ENCODE measurements at places on chromosomes 16 and 17. TPM values are rescaled to one million over a fixed set of nuclear protein-coding genes. Genes with fewer than 3 reads are reported as not detected.

Gene HSPB9
- total RNA-seq: not detected

DNA sequence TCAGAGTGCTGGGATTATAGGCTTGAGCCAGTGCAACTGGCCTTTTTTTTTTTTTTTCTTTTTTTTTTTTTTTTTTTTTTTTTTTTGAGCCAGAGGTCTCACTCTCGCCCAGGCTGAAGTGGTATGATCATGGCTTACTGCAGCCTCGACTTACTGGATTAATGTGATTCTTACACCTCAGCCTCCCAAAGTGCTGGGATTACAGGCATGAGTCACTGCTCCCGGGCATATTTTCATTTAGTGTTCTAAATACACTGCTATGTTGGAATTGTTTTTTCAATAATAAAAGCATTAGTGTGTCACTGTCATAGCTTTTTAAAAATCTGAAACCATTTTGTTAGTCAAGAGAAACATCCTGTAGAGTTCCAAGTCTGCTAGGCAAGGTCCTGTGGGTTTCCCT is 40.3 kb downstream of the NDE1 start:
- no peak for DNase-seq

Gene TAT
- not detected for total RNA-seq

DNA sequence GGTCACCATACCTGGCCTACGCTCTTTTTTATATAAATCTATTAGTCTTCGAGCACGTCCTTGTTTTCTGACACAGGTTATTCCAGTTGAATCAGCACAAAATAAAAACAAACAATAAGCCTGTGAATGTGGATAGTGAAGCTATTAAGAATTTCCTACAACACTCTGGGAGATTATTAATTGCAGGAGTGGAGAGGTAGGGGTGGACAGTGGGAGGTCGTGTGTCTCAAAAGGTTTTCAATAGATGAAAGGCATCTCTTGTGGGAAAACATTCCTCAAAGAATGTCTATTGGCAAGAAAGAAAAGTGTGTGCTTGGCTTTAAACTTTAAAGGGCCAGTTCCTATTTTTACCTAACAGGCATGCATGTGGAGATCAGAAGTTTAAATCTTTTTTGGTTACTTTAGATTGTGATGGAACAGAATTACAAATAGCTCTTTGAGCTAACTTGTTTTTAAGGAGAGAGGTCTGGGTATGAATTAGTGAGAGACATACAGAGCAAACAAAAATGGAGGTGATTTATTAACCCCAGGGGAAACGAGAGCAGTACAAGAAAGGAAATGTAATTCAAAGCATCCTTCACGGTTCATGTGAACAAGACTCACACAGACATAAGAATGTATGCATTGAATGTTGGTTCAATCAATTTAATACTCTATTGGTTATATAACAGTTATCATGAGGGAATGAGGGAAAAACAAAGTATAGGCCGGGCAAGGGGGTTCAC is 9.0 kb downstream of the SMYD4 start:
- no peak for DNase-seq

GRCh38 chr16:61042737-61043136 is 993.5 kb downstream of the CDH8 start:
- no peak for DNase-seq

DNA sequence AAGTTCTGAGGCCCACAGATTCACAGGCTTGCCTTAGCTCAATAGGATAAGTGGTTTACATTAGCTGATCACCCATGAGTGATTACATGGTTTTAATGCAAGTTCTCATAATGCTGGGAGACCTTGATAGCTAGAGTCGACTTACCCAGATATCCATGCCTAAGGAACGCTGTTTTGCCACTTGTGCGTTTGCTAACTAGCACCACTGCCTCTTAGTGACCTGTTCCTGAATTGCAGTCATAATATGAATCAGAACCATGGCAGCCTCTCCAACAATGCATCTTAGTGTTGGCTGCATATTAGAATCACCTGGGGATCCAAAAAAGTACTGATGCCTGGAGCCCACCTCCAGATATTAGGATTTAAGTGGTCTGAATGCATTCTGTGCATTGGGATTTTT is 251.1 kb upstream of the CDH5 start:
- DNase-seq: no peak

- no peak for DNase-seq
Measured at GRCh38 chr17:10993126-10993525, 155.2 kb upstream of the PIRT start.

Measured in esophagus squamous epithelium (tissue), 5 donors.